ENCODE measurements at places on chromosomes 5 and 9.

- DNase-seq, result no peak
Measured at GRCh38 chr5:5271786-5272321, 131.7 kb downstream of the ADAMTS16 start.

DNA sequence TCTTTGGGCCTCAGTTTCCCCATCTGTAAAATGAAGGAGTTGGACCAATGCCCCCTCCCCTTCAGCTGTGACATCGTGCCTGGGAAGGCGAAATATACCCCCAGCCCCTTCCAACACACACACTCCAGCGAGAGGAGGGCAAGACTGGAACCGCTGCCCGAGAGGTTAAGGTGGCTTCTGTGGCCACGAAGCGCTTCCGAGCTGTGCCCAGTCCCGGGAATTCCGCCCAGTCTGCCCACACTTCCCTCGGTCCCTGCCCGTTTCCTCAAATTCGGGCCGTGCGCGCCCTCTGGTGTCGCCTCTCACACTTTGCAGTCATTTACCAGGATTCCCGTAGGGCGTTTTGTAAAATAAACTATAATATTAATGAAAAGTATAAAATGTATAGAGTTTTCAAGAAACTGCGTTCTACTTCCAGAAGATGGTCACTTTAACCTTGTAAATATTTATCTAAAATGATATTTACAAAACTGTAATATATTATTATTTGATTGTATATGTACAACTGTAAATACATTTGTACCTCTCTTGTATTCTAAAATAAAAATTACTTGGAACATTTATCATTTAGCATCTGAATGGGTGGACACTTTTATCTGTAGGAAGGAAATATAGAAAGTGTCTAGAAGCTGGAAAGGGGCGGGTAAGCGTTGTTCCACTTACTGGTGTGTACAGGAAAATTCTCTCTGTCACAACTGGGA lies 11.0 kb upstream of the EXOSC2 start:
- peak; percentile 52 for DNase-seq

GRCh38 chr5:160491438-160491837 lies 69.8 kb downstream of the PTTG1 start:
- DNase-seq, result no peak

GRCh38 chr5:171895081-171895480 lies 109.5 kb downstream of the SMIM23 start:
- DNase-seq, result no peak

GRCh38 chr9:113887436-113887835 lies 11.3 kb downstream of the ZNF618 start:
- DNase-seq, result no peak

- no peak for DNase-seq
Measured at GRCh38 chr5:111779922-111780292, 22.9 kb upstream of the NREP start.

GRCh38 chr9:112241491-112241890 lies 66.4 kb upstream of the SUSD1 start:
- DNase-seq, result no peak

GRCh38 chr9:34741628-34742027 lies 31.7 kb upstream of the CCL21 start:
- DNase-seq, result no peak

DNA sequence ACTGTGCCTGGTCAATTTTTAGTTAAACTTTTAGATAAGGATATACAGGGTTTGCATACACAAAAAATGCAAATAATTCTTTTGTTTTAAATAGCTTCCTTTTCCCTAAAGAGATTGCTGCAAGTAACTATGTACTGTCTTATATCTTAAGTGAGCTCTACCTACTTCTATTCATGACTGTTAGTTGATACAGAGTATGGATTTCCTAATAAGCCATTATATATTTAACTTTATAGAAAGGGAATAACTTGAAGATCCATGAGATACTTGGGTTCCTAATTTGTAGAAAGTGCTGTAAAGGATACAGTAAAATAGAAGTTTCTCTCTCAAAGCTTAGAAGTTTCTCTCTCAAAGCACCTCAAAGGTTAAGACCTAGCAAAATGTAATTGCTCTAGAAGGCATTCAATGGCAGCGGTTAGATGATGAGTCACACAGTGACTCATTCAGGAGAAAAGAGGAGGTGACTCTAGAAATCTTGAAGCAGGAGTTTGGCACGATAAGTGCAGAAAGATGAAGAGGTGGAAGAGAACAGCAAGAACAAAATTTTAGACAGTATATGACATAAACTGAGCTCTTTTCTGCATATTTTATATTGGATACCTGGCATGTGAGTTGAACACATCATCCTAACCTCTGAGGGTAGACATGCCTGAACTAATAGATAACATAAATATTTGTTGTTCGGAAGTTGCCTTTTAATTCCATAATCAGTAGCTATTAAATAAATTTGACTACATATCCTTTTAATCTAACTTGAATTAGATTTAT lies 5.5 kb upstream of the DNAJC21 start:
- peak; percentile 78 for DNase-seq

- peak; percentile 23 for DNase-seq
Measured at GRCh38 chr9:71737455-71737854, 30.9 kb downstream of the CEMIP2 start.

DNA sequence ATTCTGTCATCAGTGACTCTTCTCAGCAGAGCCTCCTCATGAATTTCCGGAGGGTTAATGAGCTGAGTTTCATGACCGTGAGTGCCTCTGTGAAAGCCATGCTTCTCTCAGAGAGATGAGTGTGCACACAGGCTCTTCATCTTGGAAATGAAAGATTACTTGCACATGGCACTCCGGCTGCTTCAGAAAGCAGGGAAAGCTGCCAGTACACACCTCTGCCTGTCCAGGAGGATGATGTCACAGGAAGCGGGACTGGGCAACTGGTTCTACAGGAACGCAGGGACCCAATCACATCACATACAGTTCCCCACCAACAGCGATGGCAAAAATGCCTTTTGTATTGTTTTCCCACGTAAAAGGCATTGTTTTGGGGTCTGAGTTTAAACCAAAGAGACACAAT lies 286.0 kb upstream of the DAP start:
- no peak for DNase-seq

GRCh38 chr9:83197591-83197990 lies 134.6 kb upstream of the RASEF start:
- no peak for DNase-seq

GRCh38 chr9:19404283-19405075 lies 4.3 kb upstream of the ACER2 start:
- DNase-seq, result no peak

DNA sequence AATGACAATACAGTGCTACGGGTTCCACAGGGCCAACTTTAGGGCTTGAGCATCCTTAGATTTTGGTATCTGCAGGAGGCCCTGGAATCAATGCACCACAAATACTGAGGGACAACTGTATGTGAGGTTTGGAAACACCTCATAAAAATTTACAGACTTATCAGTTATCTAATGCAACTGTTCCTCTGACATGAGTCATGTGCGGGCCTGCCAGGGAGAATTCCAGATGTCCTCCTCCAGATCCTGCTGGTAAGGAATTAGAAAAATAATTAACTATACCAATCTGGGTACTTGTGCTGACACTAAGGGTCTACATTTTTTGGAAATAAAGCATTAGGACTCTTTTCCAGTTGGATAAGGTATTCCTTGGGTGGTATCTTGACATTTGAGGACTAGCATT lies 333.3 kb downstream of the ARRDC3 start:
- no peak for DNase-seq

DNA sequence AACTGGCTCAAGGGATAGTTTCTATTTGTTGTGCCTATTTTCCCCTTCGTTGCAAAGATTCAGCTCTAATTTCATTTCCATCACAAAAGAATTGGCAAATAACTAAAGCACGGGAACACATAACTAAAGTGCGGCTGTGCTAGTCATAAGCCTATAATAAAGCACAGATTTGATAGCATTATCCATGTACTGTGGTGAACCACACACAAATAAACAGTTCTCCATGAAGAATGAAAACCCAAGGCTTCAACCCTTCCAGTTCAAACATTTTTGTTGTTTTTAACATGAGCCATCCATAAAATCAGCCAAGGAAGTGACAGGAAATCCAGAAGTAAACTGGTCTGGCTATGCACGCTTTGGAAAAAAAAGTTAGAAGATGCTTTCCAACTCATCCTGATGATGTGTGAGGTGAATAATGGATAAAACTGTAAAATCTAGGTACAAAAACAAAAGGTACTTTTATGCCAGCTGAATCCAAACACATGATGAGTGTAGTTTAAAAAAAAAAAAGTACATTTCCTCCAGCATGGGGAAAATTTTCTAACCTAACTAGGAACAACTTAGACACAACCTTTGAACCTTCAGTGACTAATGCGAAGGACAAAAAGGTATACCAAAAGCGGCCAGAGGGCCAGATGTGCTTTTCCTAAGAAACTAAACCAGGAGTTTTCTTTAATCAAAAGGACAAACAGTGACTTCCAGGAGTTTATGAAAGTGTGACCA lies 10.2 kb downstream of the ZNF608 start:
- no peak for DNase-seq

DNA sequence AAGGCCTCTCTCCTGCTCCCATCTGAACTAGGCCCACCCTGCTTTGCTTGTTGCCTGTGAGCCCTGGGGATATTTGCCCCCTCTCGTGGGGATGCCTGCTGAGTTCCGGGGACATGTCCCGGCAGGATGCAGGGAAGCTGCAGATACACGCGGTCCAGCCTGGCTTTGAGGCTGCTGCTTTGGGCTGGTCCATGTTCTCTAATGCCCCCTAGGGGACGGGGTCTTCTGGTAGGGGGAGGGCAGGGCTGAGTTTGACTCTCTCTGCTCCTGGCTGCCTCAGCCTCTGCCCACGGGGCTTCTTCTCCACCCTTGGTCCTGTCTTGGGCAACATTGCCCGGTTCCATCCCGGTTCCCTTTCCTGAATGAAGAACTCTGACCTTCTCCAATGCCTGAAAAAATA lies 84.9 kb upstream of the ASS1 start:
- no peak for DNase-seq

GRCh38 chr5:58322453-58322852 lies 137.4 kb downstream of the PLK2 start:
- no peak for DNase-seq

GRCh38 chr9:93634311-93635185 lies 58.2 kb downstream of the PHF2 start:
- DNase-seq, result no peak

DNA sequence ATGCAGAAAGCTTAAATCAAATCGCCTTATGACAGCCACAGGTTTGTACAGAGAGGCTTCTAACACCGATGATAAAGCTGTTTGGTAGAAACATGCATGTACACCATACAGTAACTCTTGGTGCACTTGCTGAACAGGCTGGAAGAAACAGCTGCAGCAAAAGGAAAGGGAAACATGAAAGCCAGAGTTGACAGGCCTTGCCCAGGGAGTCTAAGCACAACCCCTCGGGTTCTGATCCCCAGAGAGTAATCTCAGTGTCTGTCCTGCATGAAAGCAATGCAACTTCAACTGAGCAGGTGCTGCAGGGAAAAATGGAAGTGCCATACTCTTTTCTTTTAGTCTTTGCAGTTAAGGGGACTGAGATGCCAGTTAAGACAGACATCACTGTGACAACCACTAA lies 419.9 kb downstream of the BNC2 start:
- no peak for DNase-seq

DNA sequence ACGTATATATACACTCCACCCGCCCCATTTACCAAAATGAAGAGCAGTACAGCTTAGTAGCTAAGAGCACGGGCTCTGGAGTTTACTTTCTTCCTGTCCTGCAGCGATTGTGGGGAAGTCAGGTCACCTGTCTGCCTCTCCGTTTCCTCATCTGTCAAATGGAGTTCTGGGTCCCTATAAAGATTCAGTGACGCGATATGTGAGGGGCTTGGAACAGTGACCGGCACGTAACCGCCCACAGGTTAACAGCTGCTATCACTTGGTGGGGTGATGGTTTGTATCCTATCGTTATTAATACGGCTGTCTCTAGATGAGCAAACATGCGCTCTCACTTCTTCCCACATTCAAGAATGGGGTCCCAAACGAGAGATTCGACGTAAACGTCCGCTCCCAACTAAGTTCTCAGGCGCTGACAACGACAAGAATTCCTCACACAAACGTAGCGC lies 426 bp downstream of the FAM114A2 start:
- DNase-seq, result peak; percentile 5

GRCh38 chr5:142874540-142874939 lies 104.4 kb downstream of the ARHGAP26 start:
- DNase-seq, result peak; percentile 54

- no peak for DNase-seq
Measured at GRCh38 chr5:14741801-14742440, 77.4 kb downstream of the OTULIN start.

DNA sequence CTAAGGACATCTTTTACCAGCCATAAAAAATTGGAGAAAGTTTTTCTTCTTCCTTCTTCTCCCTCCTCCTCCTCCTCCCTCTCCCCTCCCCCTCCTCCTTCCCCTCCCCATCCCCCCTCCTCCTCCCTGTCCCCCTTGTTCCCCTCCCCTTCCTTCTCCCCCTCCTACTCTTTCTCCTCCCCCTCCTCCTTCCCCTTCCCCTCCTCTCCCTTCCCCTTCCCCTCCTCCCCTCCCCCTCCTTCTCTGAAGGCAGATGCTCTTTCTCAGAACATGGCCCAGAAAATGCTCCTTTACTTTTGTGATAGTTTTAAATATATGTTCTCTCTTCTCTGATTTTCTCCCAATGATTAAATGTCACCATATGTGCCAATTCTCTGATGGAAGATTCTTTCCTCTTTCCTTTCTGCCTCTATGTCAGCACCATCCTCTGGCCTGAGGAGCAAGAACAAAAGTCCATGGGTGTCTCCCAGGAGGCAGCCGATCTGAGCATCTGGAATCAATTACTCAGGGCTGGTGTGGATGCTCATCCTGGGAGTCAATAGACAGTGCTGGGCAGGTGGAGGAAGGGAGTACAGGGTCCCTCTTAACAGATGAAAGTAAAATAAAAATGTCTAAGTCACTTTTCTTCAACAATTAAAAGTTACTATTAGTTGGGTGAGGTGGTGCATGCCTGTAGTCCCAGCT lies 63.0 kb upstream of the GNA14 start:
- DNase-seq, result no peak

DNA sequence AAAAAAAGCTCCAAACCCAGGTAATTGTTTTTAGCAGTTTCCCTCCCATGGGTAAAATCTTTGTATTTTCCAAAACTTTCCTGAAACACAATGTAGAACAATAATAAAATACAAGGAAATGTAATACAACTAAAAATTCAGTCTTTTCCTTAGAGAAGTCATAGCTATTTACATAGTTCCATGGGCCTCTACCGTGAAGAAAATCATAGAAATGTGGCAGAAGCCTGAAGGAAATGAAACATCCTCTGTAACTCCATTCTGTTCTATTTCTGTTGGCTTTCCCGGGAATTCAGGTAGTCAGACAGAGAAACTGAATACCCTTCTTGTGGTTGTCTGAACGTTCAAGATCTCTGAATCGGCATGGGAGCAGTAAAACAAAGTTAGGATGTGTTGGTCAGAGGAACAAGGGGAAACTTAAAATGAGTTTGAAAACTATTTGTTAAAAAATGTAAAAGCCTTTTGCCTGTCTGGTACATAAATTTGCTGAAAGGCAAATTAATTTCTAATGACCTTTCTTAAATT lies 202.4 kb upstream of the ZNF608 start:
- no peak for DNase-seq
